ENCODE measurements at places on chromosomes 6 and 20.
A peak's percentile ranks its signal among the peaks of the same experiment; 100 is the strongest.

- no peak for DNase-seq
These were observed 49.8 kb upstream of the NEDD9 start for GRCh38 chr6:11282245-11282644.

GRCh38 chr20:46468508-46468907, 44.9 kb downstream of the ZNF334 start:
- no peak for DNase-seq

DNA sequence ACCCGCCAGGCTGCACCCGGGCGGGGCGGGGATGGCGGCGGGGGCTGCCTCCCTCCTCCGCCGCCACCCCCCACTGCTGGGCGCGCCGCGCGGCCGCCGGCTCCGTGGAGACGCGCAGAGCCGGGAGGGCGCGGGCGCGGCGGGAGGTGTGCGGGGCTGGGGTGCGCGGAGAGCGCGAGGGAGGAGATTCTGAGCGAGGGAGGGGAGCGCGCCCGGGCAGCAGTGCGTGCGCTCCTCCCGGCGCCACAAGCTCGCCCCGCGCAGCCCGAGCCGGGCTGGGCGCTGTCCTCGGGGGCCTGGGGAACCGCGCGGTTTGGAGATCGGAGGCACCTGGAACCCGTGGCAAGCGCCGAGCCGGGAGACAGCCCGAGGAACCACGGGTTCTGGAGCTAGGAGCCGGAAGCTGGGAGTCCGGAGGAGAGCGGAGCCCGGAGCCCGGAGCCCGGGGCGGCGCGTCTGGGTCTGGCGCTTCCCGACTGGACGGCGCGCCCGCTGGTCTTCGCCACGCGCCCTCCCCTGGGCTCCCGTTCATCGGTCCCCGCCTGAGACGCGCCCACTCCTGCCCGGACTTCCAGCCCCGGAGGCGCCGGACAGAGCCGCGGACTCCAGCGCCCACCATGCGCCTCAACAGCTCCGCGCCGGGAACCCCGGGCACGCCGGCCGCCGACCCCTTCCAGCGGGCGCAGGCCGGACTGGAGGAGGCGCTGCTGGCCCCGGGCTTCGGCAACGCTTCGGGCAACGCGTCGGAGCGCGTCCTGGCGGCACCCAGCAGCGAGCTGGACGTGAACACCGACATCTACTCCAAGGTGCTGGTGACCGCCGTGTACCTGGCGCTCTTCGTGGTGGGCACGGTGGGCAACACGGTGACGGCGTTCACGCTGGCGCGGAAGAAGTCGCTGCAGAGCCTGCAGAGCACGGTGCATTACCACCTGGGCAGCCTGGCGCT, at the start of gene NTSR1:
TSS of gene NTSR1 (plus strand) at position 246 of the 946 bp plus-strand sequence. CDS start at position 618, 372 bp downstream.
- no peak for DNase-seq

DNA sequence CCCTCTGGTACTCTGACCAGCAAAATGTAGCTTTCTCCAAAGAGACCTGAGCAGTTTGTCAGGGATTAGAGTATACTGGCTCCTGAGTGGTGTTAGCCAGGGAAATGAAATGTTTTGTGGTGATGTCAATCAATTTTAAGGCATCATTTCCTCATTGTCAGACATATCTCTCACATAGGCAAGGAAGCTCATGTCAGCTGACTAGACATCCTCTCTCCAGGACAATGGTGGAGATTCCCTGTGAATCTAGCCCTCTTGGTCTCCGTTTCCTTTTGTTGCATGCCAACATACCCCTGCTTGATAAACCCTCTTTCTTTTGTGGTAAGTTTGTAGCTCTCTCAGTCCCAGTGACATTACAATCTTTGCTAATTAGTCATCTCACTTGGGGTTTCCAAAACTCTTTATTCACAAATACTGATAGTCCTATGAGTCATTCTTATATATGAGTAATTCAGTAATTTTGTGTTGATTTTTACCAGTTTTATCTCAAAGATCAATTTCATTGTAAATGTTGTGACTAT, 135.6 kb upstream of the PTPRK start:
- DNase-seq, result no peak

- DNase-seq, result no peak
These were observed 17.0 kb downstream of the PPARD start for GRCh38 chr6:35359346-35359743.

GRCh38 chr6:87237804-87238203, 82.4 kb downstream of the ZNF292 start:
- DNase-seq, result peak; percentile 51

DNA sequence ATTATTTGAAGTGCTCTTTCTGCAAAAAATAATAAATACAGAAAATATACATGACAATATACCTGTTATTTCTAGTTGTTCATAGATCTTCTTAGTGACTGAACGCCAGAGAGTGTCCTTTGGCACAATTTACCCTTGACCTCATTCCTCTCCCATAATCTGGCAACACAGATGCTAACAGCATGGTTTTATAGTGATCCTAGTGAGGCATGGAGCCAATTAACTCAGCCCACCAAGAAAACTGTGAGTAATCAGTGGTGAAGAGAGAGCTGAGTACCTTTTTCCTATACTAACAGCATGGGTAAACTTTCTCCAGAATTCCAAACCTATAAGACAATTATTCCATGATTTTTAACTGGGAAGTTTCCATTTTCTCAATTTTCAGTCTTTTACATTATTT, 61.0 kb downstream of the VGLL2 start:
- DNase-seq, result no peak

DNA sequence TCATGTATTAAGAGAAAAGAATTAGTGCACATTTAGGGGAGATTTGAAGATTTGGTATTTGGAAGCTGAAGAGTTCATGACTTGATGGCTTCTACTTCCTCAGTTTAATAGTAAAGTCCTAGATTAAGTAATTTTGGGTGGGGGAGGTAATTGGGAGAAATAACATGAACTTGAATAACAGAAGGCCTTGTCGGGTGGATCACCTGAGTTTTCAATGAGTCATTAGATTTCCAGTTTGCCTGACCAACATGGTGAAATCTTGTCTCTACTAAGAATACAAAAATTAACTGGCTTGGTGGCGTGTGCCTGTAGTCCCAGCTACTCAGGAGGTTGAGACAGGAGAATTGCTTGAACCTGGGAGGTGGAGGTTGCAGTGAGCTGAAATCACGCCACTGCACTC, 181.0 kb downstream of the GJA1 start:
- no peak for DNase-seq

DNA sequence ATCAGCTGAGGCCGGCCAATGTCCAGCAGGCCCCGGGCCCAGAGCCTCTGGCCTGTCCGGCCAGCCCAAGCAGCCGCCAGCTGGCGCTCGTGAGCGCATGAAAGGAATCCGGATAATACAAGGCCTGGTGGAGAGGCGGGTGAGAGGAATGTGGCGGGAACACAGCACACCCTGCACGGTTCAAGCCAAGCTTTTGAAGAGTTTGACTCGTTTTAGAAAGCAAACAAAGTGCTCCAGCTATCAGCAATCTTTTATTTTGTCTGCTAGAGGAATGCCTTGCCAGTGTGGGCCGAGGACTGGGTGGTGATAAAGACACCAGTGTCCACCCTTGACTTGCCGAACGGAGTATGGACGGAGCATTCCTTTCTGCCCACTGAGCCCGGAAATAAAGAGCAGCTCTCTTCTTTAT, 9.3 kb upstream of the NEDD9 start:
- no peak for DNase-seq

- DNase-seq, result no peak
These were observed 8.8 kb upstream of the GJA1 start for GRCh38 chr6:121426686-121427085.

DNA sequence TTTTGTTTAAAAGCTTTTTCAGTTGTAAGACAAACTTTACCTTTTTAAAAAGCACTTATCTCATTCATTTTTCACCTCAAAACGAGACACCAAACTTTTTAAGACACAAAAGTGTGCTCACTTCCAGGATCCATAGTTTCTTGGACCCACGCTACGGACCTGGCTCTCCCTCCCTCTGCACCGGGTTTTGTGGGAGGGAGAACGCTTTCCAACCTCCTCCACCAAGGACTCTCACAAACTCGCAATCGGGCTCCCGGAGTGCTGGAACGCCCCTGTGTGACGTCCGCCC, 436 bp downstream of the CAGE1 start:
- no peak for DNase-seq

GRCh38 chr20:7748624-7749023, 191.6 kb downstream of the HAO1 start:
- DNase-seq, result no peak

- no peak for DNase-seq
These were observed 644.1 kb upstream of the CITED2 start for GRCh38 chr6:140018588-140018987.

- DNase-seq, result no peak
These were observed 19.5 kb upstream of the MAS1 start for GRCh38 chr6:159871241-159871640.

DNA sequence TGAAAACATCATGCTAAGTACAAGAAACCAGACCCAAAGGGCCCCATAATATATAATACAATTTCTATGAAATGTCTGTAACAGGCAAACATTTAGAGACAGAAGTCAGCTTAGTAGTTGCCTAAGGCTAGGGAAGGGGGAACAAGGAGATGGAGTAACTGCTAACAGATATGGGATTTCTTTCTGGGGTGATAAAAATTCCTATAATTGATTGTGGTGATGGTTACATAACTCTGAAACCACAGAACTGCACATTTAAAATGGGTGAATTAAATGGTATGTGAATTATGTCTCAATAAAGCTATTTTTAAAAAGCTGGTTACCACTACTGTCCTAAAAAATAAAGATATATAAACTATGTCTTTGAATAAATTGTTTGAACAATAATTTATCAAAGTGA, 3.2 kb downstream of the CEP162 start:
- no peak for DNase-seq

GRCh38 chr20:31708736-31709534, 13.7 kb downstream of the BCL2L1 start:
- DNase-seq, result no peak

DNA sequence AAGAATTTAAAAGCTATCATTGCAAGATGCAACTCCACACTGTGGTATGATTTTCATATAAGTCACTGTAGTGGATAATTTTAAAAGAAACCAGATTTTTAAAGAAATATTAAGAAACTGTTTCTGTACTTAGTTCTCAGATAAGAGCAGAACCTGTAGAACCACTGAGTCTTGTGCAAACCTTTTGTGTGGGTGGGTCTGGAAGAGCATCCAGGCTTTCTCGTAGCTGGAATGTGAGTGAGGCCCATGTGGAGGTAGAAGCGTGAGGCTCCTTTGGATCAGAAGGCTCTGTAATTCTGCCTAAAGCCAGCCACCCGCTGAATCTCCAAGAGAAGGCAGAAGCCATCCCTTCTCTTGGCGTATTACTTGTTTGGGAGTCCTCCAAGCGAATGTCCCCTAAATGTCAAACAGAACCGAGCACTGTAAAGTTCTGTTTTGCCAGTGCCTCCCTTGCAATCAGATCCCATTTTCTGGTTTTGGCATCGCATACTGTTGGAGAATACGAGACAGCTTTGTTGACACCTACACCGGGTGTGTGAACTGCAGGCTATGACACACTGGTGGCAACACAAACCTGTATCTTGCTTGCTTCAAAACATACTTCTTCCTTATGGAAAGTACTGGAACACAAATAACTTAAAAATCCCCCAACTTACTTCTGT, 188.7 kb downstream of the FOXC1 start:
- DNase-seq, result no peak

DNA sequence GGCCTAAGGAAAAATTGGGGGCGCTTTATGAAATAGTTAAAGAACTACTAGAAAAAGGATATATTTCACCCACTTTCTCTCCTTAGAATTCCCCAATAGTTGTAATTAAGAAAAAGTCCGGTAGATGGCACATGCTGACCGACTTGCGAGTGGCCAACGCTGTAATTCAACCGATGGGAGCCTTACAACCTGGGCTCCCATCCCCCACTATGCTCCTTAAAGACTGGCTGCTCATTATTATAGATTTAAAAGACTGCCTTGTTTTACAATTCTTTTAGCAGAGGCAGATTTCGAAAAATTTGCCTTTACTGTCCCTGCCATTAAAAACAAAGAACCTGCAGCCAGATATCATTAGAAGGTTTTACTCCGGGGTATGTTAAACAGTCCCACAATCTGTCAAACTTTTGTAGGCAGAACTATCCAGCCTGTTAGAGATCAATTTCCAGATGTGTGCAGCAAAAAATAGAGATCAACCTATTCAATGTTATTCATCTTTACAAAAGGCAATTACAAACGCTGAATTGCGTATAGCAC, 58.5 kb upstream of the PRSS16 start:
- DNase-seq, result peak; percentile 77

DNA sequence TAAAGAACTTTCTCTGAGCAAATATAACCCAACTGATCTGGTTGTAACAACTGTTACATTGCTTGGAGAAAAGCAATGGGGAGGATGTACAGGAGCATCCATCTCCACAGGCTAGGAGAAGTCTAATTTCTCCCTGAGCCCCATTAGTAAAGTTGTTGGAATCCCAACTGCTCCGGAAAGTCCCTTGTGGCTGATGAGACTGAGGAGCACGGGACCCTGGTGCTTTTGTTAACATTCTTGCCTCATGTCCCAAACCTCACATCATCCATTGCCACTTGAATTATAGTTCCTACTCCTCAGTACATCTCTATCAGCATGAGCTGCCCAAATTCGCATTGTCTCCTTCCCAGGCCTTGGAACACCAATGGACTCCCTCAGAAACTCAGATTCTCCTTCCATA, 260.6 kb upstream of the BMP2 start:
- no peak for DNase-seq

DNA sequence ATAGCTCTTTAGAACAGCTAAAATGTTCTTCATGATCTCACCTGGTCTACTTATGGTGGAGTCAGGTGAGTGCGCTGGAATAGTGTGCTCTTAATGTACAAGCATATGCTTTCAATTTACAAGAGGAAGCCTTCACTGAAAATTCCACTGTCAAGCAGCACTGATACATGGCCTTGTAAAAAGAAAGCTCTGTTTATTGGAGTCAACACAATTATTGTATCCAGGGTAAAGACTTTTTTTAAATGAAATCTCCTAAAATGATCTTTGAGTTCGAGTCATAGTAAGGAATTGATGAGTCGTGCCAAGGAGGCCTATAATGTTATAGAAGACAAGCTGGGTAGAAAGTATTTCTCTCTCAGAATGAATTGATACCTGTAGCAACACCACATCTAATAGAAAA, 41.6 kb upstream of the CARMIL1 start:
- DNase-seq, result no peak

GRCh38 chr6:109720311-109720710, 29.2 kb downstream of the FIG4 start:
- no peak for DNase-seq

GRCh38 chr6:52125139-52125538, 37.7 kb upstream of the PKHD1 start:
- no peak for DNase-seq
